Neural crest cell (in vitro differentiated cells): ENCODE measurements at places on chromosomes 4 and X. TPM values are rescaled to one million over a fixed set of nuclear protein-coding genes. Genes with fewer than 3 reads are reported as not detected.
A peak's percentile ranks its signal among the peaks of the same experiment; 100 is the strongest.

GRCh38 chr4:150515135-150515534, 66.8 kb upstream of the MAB21L2 start:
- DNase-seq, result no peak

DNA sequence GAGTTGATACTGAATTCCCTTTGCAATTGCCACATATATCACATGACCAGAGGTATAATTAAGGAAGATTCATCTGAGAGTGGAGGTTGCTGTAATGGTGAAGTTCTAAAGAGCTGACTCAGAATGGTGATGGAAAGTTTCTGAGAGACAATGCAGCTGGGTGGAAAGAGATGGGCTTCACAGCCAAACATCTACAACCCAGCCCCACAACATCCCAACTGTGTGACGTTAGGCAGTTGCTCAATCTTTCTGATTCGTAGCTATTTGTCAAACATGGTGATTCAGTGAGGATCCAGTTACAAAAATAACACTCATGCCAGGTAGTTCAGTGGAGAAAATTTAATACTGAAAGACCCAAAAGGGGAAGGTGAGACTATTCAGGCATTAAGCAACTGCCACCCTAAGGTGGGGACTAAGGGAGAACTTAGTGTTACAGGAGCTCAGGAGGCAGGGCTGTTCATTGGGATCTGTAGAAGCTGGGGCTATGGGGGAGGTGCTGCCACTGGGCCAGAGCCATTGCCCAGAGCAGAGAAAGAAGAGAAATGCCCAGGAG, 6.9 kb upstream of the AFF1 start:
- DNase-seq, result no peak

GRCh38 chr4:145680902-145681301, 956 bp downstream of the C4orf51 start:
- no peak for DNase-seq

- peak; percentile 2 for DNase-seq
Observed at GRCh38 chrX:84729809-84730208, 227.6 kb upstream of the HDX start.

GRCh38 chrX:71169586-71169985, 24.9 kb downstream of the NLGN3 start:
- DNase-seq, result no peak

DNA sequence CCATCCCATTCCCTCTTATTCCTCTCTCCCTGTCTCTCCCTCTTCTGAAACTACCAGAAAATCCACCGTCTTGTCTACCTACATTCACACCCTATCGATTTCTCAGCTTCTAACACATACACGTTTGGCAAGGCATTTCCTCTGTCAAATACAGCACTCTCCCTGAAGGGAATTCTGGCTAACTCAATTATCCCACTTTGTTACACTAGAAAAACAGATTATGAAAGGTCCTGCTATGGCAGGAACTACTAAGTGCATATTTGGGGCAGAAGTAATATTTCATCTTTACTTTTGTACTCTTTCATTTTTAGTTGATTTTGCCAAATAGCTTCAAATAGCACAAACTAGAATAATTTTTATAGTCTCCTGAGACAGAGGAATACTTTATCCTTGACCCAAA, 46.6 kb upstream of the KLHL8 start:
- no peak for DNase-seq

The ZNF674 gene
- total RNA-seq, result 4.7 and 6.2 TPM in 2 replicates

- peak; percentile 65 for DNase-seq
Observed at GRCh38 chr4:94406668-94407437, 44.9 kb upstream of the PDLIM5 start.

The PNMA6F gene
- not detected in 2 replicates for total RNA-seq

DNA sequence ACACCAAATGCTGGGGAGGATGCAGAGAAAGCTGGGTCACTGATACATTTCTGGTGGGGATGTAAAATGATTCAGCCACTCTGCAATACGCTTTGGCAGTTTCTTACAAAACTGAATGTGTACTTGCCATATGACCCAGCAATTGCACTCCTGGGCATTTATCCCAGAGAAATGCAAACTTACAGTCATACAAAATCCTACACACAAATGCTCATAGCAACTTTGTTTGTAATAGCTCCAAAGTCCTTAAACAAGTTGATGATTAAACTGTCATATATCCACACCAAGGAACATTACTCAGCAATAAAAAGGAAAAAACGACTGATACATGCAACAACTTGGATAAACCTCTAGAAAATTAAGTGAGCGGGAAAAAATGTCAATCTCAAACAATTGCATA, 12.3 kb downstream of the MID1 start:
- no peak for DNase-seq

DNA sequence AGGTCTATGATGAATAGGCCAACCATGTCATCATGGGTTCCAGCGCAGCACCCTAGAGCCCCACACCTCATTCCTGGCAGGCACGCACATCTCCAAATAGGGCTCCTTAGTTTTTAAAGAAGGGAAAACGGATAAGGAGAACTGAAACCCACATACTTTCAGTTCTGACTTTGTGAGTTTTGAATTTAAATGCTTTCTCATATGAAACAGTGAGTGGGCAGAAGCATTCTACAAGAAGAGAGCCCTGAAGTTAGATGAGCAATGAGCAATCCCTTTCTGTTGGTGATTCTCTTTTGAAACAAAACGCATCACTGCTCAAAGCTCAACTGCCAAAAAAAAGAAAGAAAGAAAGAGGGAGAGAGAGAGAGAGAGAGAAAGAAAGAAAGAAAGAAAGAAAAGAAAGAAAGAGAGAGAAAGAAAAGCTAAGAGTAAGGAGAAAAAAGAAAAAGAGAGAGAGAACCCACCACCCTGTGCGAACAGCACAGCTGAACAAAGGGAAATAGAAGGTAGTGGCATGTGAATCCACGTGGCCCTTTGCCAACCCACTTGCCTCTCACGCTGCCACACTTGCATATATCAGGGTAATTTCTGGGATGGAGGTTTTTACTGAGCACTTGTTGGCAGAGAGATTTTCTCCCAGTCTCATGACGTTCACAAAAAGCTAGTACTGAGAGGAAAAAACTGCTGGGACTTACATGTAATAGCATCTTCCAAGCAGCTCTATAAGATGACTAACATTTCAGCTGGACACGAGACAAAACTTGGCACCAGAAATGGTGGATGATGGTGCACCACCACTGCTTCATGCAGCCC, 31.0 kb downstream of the TMSB4X start:
- no peak for DNase-seq

The DDIT4L gene
- total RNA-seq, result 0.14 and 0.18 TPM in 2 replicates

The AMTN gene
- not detected in 2 replicates for total RNA-seq

GRCh38 chr4:13844740-13845139, 217.2 kb upstream of the BOD1L1 start:
- DNase-seq, result no peak

DNA sequence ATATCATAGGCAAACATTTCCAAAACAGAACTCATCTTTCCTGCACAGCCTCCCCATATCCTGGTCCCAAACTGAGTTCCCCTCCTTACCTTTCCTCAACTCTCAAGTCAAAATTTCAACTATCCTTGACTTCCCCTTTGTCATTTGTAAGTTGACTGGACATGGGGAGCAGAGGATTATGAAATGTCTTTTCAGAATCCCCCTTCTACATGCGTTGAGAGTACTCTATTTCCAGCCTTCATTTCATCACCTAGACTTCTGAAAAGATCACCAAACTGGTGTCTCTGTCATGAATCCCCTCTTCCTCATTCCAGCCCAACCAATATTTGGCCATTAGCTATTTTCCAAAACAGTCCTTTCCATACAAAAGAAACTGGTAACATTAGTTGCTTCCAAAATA, 95.2 kb downstream of the SYNPO2 start:
- DNase-seq, result no peak

The BST1 gene
- 0.75 and 1.1 TPM in 2 replicates for total RNA-seq

DNA sequence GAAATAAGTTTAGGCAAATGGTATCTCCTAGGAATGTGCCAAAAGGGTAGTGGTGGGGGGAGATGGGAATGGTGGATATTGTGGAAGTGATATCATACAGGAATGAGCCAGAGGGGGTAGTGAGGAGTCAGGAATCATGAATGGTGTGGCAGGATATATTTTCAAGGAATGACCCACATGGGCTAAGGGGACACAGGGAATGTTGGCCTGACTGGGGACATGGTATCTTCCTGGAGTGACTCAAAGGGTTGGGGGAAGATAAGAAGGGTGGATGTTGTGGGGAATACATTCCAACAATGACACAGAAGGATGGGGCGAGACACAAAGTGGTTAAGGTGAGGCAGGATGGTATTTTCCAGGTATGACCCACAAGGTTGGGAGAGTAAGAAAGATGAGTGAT, 60.6 kb downstream of the MAOA start:
- no peak for DNase-seq

The PAGE4 gene
- not detected in 2 replicates for total RNA-seq

The CSAG3 gene
- total RNA-seq, result not detected in 2 replicates

The NRK gene
- total RNA-seq, result 0.26 and 0.32 TPM in 2 replicates
